ENCODE measurements at places on chromosomes 3 and 15.

DNA sequence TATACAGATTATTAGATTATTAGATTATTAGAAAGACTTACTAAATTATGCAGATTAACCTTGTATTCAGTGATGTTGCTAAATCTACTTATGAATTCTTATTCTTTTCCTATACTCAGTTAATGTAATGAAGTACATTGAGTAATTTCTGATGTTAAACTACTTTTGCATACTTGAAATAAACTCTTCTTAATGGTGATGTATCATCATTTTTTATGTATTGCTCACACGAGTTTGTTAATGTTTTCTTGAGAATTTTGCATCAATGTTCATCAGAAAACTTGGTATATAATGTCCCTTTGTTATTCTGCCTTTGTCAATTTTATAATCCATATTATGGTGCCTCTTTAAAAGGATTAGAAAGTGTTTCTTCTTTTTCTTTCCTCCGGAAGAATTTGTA lies 163.2 kb upstream of the COL8A1 start:
- no peak for DNase-seq

GRCh38 chr15:66472176-66472999 lies 25.2 kb downstream of the SNAPC5 start:
- no peak for DNase-seq

DNA sequence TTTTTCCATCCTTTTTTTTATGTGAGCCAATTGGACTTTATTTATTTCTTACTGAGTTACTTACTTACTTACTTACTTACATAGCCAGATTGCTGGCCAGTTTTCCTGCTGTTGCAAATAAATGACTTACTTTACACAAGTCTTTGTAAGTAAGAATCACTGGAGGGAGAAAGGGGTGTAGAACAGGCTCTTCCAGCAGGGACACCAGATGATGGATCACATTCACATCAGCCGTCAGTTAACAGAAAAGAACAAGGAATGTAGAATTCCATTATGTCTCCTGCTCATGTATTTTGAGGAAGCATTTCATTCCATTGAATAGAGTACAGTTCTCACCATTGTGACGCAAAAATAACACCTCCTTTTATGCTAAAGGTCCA lies 188.6 kb downstream of the FNDC3B start:
- no peak for DNase-seq

GRCh38 chr3:40780291-40780924 lies 255.6 kb downstream of the ZNF621 start:
- DNase-seq = peak; percentile 88

GRCh38 chr3:23923786-23924185 lies 6.9 kb downstream of the RPL15 start:
- DNase-seq = no peak

GRCh38 chr3:81585056-81585455 lies 176.4 kb downstream of the GBE1 start:
- DNase-seq = no peak

GRCh38 chr3:25438791-25439555 lies 10.9 kb downstream of the RARB start:
- no peak for DNase-seq

GRCh38 chr15:73928971-73929627 lies 2.8 kb downstream of the LOXL1 start:
- no peak for DNase-seq

DNA sequence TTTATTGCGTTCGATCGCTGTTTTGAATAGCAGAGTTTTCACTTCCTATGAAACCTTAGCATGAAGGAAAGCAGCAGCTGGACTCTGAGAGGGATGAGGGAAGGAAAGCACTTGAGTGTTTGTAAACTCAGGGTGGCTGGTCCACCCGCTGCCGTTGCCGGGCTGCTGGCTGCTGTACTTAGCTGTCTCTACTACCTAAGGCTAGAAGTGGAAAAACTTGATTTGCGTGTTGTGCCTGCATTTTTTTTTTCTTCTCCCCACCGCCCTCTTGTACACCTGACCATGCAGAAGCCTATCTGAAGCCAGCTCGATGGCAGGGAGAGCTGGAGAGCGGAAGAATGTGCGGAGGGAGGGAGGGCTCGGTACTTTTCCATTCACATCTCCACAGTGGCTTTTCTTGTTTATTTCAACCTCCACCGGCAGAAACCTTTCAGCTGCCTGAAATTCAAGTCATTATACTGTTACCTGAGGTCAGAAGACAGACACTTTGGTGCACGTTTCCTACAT lies 4.8 kb upstream of the BCL6 start:
- no peak for DNase-seq

GRCh38 chr3:64184621-64185020 lies 40.6 kb downstream of the PRICKLE2 start:
- no peak for DNase-seq

- no peak for DNase-seq
These were observed 36.5 kb downstream of the SLC6A20 start for GRCh38 chr3:45759851-45760250.

- no peak for DNase-seq
These were observed 121.3 kb upstream of the SAMMSON start for GRCh38 chr3:69878254-69878653.

- DNase-seq = no peak
These were observed at the start of gene PRRT3 for GRCh38 chr3:9951962-9952805. Gene PRRT3 (minus strand): TSS chr3:9952408. CDS start chr3:9950115, 2,293 bp downstream.

GRCh38 chr3:189896533-189896932 lies 224.2 kb downstream of the P3H2 start:
- DNase-seq = no peak

GRCh38 chr3:161067335-161067734 lies 37.8 kb downstream of the B3GALNT1 start:
- no peak for DNase-seq

Data from heart left ventricle (tissue), 16 donors.